ENCODE measurements at places on chromosomes 12 and 14.

GRCh38 chr14:94021001-94021400 lies 5.1 kb upstream of the OTUB2 start:
- no peak for DNase-seq

DNA sequence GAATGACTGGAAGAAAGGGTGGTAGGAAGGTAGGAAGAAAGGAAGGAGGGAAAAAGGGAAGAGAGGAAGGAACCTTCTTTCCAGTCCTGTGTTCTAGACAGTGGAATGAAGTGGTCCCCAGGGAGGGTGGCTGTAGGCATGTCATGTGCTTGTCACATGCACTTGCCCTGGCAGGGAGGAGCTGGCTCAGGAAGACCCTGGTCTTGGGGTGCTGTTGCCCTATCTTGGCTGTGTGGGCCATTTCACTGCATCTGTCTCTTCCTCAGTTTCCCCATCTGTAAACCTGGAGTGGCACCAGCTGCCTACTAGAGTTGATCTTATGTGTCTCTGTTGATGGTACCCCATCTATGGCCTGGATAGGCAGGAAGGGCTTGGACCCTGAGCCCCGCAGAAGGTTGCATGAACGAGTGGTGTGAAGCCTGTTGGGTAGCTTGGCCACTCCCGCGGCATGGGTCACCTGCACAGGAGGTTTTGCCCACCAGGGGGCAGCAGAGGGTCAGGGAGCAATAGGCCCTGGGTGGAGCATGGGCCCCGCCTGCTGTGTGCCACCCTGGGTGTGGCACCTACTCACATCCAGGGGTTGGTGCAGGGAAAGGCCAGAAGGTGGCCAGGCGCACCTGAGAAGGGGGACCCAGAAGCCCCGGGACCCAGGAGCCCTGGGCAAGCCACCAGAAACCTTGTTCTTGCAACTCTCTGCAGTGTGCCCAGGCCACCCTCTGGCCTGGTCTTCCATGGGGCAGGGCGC lies 25.1 kb downstream of the MEG3 start:
- no peak for DNase-seq

- no peak for DNase-seq
Observed at GRCh38 chr12:131157743-131158142, 204.0 kb downstream of the ADGRD1 start.

GRCh38 chr12:125149160-125150108 lies 84.2 kb downstream of the AACS start:
- DNase-seq, result no peak

- no peak for DNase-seq
Observed at GRCh38 chr12:47947341-47947740, 16.1 kb upstream of the TMEM106C start.

DNA sequence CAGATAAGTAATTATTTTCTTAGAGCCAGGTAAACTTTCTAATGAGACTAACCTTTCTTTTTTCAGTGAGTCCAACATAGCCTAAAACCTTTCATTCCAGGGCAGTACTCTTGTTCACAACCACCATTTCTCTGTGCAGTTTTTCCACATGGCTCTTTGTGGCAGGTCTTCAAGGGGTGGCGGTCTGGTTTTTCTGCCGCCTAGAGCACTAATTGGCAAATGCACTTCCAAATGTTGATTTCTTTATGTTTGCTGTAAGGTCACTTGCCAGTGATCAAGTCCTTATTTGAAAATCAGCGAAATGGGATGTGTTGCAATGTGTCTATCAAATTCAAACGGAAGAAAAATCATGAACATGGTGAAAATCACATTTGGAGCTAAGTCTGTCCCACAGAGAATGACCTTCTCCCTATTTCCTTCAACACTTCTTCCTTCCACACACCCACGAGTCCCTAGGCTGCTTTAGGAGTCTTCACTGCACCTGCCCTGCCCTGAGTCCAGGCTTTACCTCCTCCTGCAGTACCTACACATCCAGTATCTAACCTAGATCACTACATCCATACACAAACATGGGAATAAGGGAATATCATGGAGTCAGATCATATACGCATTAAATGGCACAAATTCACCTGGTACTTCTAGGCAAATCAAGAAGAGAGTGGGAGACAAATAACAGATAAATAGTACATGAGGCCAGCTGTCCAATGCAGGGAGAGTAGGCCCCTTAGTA lies 1.9 kb downstream of the SRGAP1 start:
- DNase-seq, result no peak

GRCh38 chr14:53060046-53060445 lies 93.1 kb downstream of the DDHD1 start:
- DNase-seq, result no peak

GRCh38 chr12:26874501-26875296 lies 41.7 kb upstream of the ITPR2 start:
- no peak for DNase-seq

- DNase-seq, result no peak
Observed at GRCh38 chr14:76583174-76583573, 178.1 kb upstream of the VASH1 start.

- DNase-seq, result no peak
Observed at GRCh38 chr14:55773984-55774545, 194.1 kb downstream of the KTN1 start.

All from AG04449 (cell line).